ENCODE measurements at places on chromosomes 11 and 22.

- no peak for DNase-seq
Measured at GRCh38 chr22:35615156-35615555, 2.0 kb downstream of the MB start.

- no peak for DNase-seq
Measured at GRCh38 chr11:23236826-23237555, 376.7 kb upstream of the CCDC179 start.

DNA sequence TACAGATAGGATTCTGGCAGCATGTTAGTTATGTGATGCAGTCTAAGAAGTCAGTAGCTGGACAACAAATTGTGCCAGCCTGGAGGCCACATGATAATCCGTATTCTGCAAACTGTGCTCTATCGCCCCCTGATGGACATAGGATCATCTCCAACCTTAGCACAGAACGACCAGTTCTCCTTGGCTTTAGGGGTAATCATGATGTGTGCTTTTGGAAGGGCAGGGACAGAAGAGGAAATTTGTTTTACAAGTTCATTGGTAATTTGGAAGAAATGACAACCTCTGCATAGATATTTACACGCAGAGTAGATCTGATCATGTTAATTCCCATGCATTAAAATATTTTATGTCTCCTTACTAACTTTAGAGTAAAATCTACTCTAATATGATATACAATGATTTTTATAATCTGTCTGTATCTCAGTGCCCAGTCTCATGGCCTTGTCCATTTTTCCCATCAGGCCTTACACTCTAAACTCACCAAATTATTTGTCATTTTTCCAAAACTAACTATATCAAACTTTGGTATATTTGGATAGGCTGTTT is 12.1 kb downstream of the OR10D3 start:
- peak; percentile 76 for DNase-seq

DNA sequence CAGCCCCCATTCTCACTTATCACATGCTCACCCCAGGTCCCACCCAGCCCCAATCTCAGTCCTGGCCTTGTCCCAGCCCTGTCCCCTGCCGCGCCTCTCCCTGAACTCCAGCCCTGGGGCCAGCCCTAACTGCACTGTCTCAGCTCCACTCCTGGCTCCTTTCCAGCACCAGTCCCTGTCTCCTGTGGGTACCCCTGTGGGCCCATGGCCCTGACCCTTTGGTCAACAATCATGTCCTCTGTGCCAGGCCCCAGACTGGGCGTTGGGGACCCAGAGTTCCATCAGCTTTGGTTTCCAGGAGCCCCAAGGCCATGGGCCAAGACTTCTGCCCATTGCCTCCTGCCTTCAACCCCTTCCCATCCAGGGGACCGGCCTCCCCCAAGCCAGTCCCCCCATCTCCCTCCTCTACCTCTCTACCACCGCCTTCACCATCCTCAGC is 757 bp downstream of the SPI1 start:
- DNase-seq: no peak

DNA sequence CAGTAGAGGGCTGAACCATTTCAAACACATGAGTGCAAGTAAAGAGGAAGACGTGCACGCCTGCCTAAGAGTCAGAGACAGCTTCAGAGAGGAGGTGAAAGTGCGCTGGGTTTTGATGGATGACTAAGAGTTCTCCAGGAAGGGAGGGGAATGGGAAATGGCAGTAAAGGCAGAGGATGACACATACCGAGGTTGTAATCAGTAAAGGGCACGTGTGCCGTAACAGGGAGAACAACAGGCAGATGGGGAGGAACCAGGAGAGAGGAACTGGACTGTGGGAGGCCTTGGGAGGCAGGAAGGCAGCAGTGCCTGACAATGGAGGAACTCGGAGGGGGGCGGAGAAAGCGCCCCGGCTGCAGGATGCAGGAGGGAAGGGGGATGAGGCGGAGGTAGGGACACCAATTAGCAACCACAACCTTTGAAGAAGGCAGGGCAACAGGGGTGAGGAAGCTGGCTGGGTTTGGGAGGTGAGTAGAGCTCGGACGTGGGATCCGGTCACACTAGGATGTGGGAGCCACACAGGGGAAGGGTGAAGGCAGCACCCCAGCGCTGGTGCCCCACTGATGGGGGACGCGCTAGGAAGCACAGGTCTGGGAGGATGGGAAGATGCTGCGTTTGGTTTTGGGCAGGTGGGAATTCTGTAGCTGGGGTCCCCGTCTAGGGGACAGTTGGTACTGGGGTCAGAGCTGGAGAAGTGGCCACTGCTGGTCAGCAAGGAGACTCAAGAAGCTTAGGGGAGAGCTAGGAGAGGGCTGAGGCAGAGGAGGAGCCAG is 67.4 kb downstream of the SCUBE1 start:
- no peak for DNase-seq

DNA sequence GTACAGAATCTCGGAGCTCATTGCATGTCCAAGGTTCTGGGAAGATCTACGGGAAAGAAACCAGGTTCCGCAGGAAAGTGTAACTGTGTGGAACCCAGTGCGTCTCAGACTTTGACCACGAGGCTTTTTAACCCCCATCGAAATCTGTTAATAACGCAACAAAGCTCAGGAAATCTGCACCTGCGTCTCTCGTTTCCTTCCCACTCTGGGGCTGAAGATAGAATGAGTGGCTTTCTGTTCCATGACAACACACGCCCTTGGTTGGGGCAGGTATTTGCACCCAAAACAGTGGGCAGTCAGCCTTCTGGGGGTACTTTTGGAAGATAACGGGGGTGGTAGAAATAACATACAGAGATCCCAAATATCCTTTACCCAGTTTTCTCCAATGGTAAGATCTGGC is 38.5 kb downstream of the ISX start:
- DNase-seq: no peak

DNA sequence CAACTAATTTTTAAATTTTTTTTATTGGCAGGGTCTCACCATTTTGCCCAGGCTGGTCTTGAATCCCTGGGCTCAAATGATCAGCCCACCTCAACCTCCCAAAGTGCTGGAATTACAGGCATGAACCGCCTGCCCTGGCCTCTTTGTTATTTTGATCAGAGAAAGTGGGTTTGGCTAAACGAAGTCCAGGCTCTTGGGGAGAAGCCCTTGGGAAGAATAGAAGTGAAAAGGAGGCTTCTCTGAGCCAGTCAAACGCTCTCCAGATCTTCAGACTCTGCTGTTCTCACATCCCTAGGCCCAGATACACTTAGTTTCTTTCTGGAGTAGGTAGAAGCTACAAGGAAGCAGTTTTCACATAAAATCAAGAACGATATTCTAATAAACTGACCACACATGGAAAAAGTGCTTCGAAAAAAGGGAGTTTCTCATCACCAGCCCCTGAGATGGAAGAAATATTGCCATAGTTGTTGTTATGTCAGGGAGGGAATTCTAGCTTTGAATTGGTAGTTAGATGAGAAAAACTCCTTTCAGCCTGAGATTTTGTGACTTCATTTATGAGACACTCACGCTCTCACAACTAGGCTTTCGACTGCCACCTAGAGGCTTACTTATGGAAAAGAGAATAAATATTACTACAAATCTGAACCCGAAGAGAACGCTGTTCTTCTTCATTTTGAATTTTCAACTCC is 41.7 kb upstream of the AQP11 start:
- peak; percentile 51 for DNase-seq

GRCh38 chr22:46931414-46931813 is 169.0 kb downstream of the TBC1D22A start:
- no peak for DNase-seq

DNA sequence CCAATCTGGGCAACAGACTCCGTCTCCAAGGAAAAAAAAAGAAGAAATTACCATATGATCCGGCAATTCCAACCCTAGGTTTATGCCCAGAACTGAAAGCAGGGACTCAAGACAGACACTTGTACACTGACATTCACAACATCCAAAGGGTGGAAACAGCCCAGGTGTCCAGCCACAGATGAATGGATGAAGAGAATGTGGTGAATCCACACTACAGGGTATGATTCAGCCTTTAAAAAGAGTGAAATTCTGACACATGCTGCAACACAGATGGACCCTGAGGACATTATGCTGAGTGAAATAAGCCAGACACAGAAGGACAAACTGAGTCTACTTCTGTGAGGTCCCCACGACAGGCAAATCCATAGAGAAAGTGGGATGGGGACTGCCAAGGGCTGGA is 43.9 kb downstream of the SGSM3 start:
- no peak for DNase-seq

- no peak for DNase-seq
Measured at GRCh38 chr11:83392556-83392955, 106.4 kb upstream of the CCDC90B start.

- DNase-seq: no peak
Measured at GRCh38 chr22:22450343-22450839, 58.2 kb downstream of the ZNF280B start.

DNA sequence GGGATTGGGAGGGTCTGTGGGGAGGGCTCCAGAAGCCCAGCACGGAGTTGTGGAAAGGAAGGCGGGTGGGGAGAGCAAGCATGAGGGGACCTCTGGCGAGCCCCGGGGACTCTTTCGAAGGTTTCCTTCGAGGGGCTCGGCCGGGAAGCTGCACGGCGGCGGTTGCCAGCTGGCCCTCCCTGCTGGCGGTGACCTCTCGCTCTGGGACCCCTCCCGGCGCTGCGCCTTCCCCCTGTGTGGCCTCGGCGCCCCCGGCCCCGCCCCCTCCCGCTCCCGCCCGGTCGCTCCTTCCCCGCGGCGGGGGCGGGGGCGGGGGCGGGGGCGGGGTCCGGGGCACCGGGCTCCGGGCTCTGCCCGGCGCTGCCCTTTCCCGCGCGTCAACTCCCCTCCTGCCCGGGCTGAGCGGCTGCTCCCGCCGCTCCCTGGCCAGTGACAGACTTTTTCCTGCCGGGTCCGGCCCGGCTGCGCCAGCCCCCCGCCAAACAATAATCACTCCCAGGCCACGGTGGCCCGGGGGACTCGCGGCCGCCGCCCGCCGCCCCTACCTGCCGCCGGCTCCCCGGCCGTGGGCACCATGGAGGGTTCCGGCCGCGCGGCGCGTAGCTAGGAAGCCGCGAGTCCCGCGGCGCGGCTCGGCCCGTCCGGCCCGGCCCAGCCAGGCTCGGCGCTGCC is 941 bp downstream of the CLCF1 start:
- no peak for DNase-seq

DNA sequence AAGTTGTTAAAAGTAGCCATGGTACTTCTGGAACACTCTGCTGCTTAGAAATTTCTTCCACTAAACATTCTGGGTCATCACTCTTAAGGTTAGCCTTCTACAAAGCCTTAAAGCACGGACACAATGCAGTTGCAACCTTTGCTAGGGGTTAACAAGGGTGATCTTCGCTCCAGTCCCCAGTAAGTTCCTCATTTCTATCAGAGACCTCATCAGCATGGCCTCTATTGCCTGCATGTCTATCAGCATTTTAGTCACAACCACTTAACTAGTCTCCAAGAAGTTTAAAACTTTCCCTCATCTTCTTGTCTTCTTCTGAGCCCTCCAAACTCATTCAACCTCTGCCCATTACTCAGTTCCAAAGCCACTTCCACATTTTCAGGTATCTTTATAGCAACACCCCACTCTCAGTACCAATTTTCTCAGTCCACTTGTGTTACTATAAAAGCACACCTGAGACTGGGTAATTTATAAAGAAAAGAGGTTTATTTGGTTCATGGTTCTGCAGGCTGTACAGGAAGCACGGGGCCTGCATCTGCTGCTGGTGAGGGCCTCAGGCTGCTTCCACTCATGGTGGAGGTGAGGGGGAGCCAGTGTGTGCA is 48.7 kb upstream of the TH start:
- DNase-seq: no peak
